ENCODE measurements at places on chromosomes 1 and 21.

DNA sequence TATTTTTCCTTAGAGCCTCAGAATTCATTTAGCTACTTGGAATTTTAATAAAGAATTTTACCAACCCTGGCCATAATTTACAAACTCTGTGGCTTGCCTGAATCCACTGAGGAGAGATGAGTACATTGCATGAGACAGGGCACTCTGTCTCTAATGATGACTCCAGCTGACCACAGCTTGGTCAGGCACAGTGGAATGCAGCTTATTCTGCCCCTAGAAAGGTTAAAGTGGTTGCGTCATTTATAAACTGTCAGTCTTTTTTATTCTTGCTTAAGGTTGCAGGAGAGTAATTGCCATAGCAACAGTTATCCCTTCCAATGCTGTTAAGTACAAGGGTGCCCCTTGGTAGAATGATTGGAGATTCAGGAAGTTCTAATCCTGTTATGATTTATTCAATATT lies 28.3 kb downstream of the PDE4B start:
- DNase-seq: no peak

- DNase-seq: no peak
Measured at GRCh38 chr21:43820466-43820865, 31.1 kb downstream of the RRP1 start.

DNA sequence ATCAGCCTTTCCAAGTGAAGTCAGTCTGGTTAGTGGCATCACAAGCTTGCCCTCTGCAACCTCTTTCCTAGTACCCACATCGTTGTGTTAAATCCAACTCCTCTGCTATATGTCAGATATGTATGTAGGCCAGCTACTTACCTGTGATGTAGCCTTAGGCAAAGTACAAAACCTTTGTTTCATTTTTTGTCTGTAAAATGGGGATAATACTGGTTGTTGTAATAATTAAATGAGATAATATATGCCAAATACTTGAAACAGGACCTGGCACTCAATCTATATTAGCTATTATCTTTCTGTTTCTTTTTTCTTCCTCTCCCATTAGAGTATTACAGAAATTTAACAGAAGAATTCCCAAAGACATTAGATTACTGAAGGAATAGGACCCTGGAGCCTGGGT lies 1.2 kb downstream of the PCP4L1 start:
- DNase-seq: no peak

- peak; percentile 0 for DNase-seq
Measured at GRCh38 chr1:87449348-87449963, 120.8 kb downstream of the LMO4 start.

DNA sequence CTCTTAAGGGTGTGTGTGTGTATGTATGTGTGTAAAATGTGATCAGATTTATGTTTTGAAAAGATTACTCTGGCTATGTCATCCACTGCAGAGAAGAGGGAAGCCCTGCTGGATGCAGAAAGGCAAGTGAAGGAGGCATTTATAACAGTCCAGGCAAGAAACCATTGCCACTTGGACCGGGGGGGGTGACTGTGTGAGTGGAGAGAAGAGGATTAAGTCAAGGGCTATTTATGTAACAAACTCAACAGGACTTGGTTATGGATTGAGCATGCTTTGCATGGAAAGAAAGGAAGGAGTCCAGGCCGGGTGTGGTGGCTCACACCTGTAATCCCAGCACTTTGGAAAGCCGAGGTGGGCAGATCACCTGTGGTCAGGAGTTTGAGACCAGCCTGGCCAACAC lies 143.0 kb downstream of the URB2 start:
- DNase-seq: peak; percentile 70

DNA sequence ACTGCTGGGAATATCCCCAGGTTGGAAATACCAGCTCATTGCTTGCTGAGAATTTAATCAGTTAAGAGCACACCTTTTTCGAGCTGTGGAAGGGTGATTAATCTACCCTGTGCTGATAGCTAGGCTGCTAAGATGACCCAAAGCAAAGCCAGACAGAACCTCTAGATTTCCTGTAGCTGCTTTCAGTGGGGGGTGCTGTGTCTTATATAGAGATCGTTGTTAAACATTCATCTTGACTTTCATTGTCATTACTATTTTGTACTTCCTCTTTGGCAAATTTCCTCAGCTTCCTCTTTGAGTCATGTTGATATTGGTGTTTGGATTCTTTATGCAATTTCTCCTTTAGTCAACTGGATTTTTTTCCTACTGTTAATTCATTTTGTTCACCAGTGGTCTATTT lies 155.3 kb downstream of the DISC1 start:
- no peak for DNase-seq

- DNase-seq: no peak
Measured at GRCh38 chr1:101310506-101310905, 73.7 kb downstream of the S1PR1 start.

DNA sequence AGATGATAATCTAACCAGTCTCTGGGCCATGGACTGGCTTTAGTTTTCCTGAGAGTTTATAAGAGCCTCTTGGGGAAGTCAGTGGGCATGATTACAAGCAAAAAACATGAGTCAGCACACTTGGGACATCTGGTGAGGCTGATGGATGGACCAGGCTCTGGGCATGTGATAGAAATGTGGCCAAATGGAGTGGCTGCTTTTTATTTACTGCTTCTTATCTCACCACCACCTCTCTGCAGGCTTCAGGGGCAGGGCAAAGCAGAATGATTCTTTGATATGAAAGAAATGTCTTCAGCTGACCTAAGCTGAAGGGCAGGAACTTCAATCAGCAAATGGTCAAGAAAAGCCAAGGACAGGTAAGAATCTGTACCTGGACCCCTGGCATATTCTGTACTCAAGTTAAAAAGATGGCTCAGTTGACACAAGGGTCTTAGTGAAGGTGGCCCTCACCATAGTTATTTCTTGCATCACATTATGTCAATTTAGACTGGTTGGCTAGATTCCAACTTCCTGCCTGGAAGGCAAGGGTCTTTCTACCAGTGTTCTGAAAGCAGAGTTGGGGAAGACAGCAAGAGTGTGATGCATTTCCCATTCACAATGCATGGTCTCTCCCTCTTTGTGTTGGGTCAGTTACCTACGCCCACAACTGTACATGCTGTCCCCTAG lies 162.8 kb downstream of the FASLG start:
- no peak for DNase-seq

GRCh38 chr1:231200388-231201031 lies 38.7 kb downstream of the TRIM67 start:
- no peak for DNase-seq

DNA sequence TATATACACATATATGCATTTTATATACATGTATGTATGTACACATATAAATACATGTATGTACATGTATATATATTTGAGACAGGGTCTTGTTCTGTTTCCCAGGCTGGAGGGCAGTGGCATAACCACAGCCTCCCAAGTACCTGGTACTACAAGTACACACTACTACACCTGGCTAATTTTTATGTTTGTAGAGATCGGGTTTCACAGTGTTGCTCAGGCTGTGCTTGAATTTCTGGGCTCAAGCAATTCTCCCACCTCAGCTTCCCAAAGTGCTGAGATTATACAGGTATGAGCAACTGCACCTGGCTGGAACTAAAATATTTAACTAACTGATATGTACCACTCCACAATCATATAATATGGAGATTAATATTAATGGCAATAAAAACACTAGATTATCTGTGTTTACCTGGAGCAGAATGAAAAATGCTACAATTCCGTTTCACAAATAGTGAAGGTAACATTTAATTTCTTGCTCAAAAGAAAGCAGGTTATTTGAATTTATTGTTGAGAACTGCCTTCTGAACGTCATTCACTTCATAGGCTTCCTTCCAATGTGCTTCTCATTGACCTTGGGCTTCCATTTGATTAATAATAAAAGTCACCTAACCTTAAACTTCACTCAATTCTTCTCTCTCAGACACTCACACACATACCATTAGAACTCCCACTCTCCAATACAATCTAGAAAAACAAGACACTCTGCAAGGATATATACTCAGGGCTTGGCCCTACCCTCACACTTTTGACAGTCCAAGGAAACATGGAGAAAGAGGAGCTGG lies 57.0 kb downstream of the PTGER3 start:
- peak; percentile 44 for DNase-seq

All from DMS79 (cell line).